Stimulated activated CD4-positive, alpha-beta T cell treated with anti-CD3 and anti-CD28 coated beads, Interleukin-2, amount 100 ng/mL, for 24 hours (primary cell): ENCODE measurements at places on chromosomes 16 and 17.
A peak's percentile ranks its signal among the peaks of the same experiment; 100 is the strongest.

DNA sequence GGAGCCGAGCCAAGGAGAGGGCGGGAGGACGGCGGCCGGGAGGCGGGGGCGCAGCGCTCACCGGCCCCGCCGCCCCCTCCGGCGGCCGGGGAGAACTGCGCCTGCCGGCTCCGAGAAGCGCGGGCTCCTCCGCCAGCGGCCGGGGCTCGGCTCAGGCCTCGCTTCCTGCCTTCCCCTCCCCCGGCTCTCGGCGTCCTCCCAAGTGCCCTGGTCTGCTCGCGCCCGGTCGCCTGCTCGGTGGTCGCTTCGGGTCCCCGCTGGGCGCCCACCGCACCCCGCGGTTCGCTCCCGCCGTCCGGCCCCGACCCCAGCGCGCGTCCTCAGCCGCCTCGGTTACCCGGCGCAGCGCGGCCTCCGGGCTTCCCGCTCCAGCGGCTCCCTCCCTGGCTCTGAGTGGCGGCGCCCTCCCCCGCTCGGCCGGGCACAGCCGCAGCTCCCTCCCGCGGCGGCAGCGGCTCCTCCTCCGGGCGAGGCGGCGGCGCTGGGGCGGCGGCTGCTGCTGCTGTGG is 313 bp downstream of the UBTF start:
- DNase-seq = peak; percentile 71

DNA sequence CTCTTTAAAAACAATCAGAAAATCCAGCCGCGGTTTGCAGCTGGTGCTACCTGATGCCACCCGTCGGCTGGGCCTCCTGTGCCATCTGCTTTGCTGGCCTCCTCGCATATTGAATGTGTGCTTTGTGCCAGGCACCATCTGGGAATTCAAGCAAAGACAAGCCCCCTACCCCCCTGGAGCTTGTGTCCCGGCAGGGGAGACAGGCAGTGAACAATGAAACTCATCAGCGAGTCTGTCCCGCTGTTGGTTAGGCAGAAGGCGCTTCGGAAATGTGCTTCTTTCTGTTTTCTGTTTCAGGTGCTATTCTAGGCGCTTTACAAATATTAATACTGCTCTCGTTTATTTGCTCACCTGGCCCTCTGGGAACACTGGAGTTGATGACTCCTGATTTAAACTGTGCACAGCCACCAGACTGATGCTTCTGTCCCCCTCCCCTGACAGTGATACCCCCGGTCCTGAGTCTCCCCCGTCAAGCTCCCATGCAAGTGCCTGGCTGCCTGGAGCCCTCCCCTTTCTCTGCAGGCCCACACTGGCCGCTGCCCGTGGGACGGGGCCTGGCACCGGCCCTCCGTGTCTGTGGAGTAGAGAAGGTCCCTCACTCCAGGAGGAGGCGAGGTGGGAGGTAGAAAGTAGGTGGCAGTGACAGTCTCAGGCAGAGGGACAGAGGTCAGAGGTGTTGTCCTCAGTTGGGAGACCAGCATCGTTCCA is 126.1 kb upstream of the PLCG2 start:
- no peak for DNase-seq

DNA sequence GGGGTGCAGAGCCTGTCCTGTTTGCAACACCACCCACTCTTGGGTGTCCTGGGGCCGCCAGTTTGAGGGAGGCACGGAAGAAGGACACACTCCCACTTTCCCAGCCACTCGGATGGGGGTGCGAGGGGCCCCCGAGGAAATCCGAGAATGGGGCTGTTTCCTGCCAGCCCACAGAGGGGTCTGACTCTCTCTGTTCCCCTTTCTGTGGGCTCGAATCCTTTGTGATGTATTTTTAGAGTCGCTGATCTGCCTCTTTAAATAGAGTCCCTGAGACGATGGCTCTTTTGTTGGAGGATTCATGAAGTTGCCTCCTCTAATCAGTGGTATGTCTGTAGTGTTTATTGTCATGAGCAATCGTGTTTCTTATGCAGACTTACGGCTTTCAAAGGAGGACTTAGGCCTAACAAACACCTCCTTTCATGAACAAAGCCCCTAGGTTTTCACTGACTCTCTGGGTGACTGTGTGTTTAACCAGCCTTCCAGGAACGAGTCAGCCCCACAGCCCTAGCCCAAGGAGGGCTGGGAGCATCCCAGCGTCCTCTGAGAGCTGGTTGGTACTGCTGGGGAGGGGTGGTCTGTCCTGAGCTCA is 29.1 kb downstream of the CIBAR2 start:
- no peak for DNase-seq

- DNase-seq = no peak
Measured at GRCh38 chr16:4498546-4499195, 22.5 kb downstream of the HMOX2 start.

GRCh38 chr17:10612957-10613744 is 44.0 kb downstream of the MYH3 start:
- DNase-seq = no peak

DNA sequence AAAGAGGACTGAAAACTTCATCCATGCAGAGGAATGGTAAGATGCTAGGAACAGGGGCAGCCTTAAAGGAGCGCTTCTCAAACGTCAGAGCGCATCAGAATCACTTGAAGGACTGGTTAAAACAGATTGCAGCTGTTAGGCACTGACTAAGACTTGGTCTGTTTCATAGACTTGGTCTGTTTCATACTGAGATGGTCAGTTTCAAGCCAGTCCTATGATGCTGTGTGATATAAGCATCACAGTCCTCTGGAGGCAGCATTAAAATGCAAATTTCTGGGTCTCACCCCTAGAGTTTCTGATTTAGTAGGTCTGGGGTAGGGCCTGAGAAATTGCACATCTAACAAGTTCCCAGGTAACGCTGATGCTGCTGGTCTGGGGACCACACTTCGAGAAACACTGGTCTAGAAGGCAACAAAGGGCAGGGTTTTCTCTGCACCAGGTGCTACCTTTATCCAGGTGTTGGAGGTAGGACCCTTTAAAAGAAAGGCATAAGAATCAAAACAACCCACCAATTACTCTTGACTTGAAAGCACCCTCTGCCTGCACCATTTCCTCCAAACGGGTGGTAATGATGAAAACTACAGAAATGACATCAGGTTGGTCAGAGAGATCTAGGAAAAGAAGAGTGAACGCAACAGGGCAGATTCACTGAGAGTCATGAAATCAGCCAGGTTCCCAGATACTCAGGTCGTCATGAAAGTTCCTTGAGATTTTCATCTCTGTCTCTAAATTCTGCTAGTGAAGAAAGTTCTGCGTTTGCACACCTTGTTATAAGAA is 95.0 kb upstream of the RCVRN start:
- no peak for DNase-seq

GRCh38 chr16:74186561-74186971 is 110.0 kb upstream of the PSMD7 start:
- no peak for DNase-seq

- no peak for DNase-seq
Measured at GRCh38 chr16:85783441-85783840, 15.9 kb downstream of the EMC8 start.

DNA sequence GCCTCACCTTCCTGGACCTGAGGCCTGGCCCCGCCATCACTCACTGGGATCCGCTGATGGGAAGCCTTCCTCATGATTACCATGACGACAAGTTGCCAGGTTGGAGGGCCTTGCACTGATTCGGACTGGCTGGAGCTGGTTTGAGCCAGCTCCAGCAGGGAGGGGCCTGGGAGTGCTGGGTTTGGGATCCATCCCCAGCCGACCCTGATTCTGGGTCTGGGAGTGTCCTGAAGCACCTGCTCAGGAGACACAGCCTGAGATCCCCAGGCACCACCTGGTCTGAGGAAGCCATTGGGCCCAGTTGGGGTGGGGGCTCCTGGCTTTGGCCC is 5.9 kb upstream of the BAIAP3 start:
- DNase-seq = no peak

GRCh38 chr16:86065711-86066110 is 166.7 kb downstream of the IRF8 start:
- DNase-seq = no peak

DNA sequence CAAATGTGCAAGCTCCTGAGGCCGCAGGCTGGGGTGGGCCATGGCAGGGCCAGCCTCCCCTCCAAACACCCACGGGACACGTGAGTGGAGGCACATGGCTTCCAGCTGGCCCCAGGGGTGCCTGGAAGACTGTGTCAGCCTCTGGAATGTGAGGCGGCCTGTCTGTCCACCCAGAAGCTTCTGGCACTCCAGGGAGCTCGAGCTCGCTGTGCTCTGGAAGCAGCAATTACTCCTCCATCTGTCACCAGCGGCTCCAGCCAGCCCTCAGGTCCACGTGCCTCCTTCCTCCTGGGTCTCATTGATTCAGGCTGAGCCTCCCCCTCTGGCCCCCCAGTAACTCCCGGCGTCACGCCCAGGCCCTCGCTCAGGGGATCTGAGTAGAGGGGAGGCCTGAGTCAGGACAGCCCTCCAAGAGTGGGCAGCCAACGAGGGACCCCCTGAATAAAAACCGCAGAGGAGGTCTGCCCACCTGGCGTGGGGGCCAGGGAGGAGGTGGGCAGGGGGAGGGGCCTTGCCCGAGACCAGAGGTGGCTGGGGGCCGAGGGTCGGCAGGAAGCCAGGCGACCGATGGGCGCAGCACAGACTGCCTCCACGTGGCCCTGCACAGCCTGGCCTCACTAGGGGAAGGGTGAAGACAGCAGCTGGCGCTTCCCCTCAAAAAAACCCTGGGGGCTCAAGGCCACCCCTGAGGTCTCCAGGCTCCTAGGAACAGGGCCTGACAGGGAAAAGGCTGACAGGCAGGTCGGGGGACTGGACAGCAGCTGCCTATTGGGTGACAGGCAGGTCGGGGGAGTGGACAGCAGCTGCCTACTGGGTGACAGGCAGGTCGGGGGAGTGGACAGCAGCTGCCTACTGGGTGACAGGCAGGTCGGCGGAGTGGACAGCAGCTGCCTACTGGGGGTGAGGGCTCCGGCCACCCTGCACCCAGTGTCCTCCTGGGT is 11.9 kb downstream of the PIEZO1 start:
- no peak for DNase-seq
